NCI-H1105 (cell line): ENCODE measurements at places on chromosomes 16 and 17.

- DNase-seq, result no peak
These were observed 154.7 kb downstream of the C16orf78 start for GRCh38 chr16:49528060-49528865.

- DNase-seq, result no peak
These were observed 4.2 kb upstream of the AATF start for GRCh38 chr17:36944553-36944952.

DNA sequence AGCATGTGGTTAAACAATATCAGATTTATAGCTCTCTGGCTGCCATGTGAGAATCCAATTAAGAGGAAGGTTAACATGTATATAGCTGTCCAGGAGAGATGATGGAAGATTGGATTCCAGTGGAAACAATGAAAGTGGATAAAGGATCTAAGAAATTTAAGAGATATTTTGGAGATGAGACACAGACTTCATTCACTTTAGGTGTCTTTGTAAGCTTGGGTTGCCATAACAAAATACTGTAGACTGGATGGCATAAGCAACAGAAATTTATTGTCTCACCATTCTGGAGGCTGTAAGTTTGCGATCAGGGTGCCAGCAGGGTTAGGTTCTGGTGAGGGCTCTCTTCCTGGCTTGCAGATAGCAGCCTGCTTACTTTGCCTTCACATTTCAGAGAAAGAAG is 155.9 kb upstream of the MYOCD start:
- DNase-seq, result no peak

DNA sequence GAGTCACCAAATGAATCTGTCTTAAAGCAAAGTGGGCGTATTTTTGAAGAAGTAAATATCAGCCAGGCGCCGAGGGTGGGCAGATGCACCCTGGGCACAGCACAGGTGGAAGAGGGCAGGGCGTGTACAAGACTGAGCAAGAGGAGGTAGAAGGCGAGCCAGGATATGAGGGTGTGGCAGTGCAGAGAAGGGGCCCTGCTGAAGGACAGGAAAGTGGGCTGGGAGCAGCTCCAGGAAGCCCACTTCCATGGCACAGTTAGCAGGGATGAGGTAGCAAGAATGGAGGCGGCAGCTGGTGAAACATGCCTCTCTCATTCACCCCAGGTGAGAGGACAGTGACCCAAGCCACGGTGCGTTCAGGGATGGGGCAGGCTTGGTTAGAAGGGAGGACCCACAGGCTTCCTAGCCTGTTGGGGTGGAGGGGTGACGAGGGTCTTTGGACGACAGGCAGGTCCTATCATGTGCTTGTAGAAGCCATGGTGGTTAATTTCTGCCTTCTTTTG is 149.3 kb downstream of the CLEC16A start:
- DNase-seq, result no peak

DNA sequence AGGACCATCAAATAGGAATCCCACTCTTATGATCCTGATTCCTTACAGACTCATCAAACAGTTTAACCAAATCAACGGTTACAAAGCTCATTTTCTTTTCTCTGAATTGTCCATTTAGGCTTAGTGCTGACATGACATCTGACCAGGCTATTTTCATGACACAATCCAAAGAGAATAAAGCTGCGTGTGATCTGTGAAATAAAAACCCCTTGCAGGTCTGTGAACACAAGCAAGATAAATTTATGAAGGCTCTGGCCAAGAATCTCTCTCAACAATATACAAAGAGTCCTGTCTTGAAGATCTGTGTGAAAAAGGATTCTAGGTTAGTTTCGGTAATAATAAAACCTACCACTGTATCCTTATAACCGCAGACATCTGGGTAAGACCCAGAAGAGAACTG is 22.0 kb downstream of the COG1 start:
- no peak for DNase-seq

DNA sequence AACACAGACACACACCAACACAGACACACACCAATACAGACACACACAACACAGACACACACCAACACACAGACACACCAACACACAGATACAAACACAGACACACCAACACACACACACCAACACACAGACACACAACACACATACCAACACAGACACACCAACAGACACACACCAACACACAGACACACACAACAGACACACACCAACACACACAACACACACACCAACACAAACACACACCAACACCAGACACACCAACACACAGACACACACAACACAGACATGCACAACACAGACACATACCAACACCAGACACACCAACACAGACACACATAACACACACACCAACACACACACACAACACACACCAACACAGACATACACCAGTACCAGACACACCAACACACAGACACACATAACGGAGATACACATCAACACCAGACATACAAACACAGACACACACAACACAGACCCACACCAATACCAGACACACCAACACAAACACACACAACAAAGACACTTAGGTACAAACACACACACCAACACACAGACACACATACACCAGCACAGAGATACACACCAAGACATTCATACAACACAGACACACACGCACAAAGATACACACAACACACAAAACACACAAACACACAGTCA is 2.2 kb downstream of the CDRT4 start:
- DNase-seq, result no peak

DNA sequence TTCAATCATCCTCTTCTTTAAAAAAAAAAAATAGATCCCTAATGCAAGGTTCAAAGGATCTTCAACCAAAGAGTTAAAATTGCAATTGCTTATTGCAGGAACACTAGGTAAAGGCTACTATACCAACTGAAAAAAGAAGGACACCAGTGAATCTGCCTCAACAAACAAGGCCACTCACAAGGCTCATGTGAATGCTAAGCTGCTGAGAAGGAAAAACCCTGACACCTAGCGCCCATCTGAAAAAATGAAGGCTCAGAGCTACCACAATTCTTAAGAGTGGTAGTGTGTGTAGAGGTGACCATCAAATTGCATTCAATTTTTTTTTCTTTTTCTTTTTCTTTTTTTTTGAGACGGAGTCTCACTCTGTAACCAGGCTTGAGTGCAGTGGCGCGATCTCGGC is 201.6 kb upstream of the C17orf78 start:
- DNase-seq, result no peak
